ENCODE measurements at places on chromosomes 5 and 9.
A peak's percentile ranks its signal among the peaks of the same experiment; 100 is the strongest.

GRCh38 chr9:136268735-136269134 lies 23.1 kb upstream of the QSOX2 start:
- DNase-seq, result no peak

DNA sequence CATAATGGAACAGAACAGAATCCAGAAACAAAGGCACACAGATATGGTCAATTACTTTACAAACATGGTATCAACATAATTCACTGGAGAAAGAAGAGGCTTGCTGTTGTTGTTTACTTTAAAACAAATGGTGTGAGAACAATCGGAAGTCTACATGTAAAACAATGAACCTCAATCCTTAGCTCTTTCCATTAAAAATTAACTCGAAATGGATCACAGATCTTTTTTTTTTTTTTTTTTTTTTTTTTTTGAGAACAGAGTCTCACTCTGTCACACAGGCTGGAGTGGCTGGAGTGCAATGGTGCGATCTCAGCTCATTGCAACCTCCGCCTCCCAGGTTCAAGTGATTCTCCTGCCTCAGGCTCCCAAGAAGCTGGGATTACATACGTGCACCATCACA lies 9.8 kb downstream of the SEMA4D start:
- no peak for DNase-seq

DNA sequence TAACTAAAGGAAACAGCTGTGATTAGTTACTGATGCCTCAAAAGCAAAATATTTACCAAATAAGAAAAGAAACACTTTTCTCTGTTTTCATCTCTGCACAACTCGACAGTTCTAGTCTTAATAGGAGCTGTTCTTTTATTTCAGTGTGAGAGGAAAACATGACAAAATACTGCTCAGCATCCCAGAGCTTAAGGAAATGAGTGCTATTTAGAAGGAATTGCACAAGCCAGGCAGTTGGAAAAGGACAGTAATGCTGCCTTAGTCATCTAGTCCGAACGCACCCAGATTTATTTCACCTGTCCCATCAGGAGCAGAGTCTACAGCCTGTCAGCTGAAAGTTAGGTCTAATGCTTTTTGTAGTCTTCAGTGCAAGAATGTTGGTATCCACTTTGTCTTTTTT lies 12.3 kb downstream of the ZCCHC9 start:
- DNase-seq, result no peak

GRCh38 chr5:53084546-53085255 lies 24.9 kb downstream of the MOCS2 start:
- no peak for DNase-seq

DNA sequence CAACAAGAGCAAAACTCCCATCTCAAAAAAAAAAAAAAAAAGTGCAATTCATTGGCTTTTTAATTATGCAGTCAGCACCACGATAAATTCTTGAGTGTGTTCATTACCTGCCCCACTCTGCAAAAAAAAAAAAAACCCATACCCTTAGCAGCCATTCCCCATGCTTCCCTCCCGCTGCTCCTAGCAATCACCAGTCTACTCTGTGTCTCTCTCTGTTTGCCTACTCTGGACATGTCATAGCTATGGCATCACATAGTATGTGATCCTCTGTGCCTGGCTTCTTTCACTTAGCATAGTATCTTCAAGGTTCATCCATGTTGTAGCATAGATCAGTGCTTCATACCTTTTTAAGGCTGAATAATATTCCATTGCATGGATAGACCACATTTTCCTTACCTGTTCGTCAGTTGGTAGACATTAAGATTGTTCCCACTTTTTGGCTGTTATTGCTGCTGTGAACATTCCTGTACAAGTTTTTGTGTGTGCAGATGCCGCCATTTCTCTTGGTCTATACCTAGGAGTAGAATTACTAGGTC lies 7.0 kb upstream of the PRR7 start:
- DNase-seq, result no peak

DNA sequence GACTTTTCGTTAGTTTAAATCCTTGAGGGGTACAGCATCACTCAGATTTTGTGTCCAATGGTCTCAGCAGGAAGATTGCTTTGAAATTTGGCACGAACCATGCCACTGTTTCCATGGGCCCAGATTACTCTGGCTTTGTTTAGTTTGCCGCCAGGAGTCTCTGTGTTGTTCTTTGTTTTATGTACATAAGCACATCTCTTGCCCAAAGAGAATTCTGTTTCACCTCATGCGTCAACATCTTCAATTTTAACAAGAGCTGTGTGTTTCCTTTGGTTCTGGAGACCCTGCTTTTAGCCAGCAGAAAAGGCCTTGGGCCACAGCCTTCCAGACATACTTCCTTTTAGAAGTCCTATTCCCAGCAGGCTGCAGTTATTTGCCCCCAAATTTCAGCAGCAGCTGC lies 62.4 kb downstream of the TNPO1 start:
- DNase-seq, result peak; percentile 9

DNA sequence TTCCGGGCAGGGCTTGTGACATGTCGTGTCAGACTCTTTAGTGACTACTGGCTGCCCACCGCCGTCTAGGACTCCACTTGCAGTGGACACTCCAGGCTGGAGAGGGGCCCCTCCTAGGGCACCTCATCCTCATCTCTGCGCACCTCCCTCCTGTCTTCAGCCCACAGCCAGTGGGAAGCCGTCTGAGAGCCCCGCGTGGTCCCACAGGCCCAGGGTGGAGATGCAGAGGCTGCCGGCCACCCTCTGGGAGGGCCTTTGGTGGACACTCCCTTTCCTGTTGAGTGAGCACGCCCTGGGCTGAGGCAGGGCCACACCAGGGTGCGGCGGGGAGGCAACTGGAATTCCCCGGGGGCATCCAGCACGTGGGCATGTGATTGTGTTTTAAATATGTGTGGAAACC lies 80.5 kb downstream of the IRX2 start:
- DNase-seq, result no peak

All from cerebellum (tissue), 4 donors.